ENCODE measurements at places on chromosomes 2 and 18.

GRCh38 chr18:62018034-62018758 is 125.4 kb upstream of the RNF152 start:
- no peak for DNase-seq

DNA sequence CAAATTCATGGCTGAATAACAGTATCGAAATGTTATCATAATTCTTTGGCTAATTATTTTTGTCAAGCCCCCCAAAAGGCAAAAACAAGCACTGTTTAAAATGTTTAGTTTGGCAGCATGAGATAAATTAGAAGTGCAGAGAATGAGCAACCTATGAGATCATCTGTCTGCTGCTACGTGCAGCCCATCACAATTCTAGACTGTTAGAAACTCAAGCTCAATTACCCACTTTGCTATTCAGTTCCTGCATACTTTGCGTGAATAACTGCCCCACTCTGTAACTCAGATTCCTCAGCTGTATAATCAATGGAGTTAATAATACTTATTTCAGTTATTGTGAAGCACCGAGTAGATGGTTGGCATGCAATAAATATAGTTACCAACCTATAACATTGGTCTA is 1181.9 kb downstream of the DPP10 start:
- DNase-seq, result no peak

- no peak for DNase-seq
Observed at GRCh38 chr2:107263628-107264027, 377.7 kb upstream of the ST6GAL2 start.

DNA sequence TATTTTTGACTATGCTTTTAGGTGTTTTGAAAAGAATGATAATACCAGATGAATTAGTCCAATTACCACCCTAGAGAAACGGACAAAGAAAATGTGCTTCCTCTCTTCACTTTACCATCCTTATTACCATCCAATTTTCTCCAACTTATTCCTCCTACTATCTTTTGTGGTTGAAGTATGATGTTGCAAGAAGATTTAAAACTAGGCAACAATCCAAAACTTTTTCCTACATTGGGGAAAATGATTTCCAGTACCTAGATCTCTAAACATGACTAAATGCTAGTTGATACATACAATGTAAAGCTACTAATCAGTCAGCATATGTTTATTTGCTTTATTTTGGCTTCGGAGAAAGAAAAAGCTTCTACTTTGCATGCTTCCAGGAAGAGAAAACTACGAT is 355.0 kb upstream of the LYPD1 start:
- no peak for DNase-seq

GRCh38 chr2:240586919-240587800 is 626 bp downstream of the CAPN10 start:
- peak; percentile 82 for DNase-seq

- DNase-seq, result no peak
Observed at GRCh38 chr18:62832282-62832681, 116.9 kb downstream of the PHLPP1 start.

Measured in naive thymus-derived CD8-positive, alpha-beta T cell (primary cell).